ENCODE measurements at places on chromosomes 13 and 19.

DNA sequence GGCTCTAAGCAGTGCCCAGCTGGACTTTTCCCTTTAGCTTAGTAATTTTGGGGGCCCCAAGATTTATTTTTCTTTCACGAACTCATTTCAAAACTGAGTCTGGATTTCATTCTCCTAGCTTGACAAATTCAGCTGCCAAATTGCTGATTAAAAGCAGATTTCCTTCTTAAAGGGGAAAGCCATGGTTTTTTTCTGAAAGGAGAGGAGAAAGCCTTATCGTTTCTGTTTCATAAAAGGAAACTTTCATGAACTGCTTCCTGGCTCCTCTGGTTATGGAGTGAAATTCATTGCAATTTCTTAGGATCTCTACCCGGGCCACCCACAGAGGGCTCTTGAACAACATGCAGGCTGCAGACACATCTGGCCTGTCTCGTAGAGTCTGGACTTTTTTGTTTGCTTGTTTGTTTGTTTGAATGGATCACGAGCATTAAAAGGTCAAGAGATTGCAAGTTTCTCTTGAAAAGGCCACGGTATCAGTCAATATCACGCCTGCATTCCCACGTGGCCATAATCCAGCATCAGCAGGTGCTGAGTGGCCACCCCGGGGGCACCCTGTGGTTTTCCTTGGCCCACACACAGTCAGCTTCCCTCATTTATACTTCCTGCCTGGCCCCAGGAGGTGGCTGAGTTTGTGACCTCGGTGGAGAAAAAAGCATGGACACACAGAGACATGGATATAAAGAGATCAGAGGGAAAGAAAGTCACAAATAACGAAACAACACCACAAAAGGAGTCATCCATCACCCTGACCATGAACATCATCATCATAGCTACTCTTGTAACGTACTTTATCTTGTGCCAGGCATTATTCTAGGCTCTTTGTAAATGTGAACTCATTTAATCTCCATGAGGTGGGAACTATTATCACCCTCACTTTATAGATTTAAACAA, 10.5 kb upstream of the KLK4 start:
- no peak for DNase-seq

DNA sequence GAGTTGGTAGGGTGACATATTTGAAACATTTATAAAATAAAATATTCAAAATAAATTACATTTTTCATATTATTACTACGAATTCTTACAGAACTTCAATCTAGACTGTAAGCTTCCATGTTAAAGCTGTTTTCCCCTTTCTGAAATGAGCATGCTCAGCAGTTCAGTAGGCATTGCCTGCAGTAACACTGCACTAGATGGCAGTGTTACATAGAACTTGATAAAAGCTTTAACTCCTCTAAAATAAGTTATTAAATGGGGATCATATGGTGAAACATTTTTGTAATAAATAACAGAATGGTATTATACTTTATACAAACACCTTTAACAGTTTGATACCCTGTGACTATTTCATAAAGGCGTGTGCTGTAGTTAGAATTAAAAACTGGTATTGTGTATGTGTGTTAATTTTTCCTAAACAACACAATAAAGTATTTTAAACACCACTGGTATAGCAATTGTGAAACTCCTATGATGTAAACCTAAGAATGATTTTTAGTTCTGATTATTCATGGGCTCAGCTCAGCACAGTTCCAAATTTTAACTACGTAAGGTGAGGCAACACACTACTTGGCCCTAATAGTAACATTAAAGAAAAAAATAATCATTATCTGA, 11.6 kb upstream of the GPR18 start:
- no peak for DNase-seq

GRCh38 chr19:3618144-3618810, 8.3 kb downstream of the CACTIN start:
- DNase-seq, result no peak

GRCh38 chr19:10929402-10929794, 787 bp downstream of the TIMM29 start:
- no peak for DNase-seq

DNA sequence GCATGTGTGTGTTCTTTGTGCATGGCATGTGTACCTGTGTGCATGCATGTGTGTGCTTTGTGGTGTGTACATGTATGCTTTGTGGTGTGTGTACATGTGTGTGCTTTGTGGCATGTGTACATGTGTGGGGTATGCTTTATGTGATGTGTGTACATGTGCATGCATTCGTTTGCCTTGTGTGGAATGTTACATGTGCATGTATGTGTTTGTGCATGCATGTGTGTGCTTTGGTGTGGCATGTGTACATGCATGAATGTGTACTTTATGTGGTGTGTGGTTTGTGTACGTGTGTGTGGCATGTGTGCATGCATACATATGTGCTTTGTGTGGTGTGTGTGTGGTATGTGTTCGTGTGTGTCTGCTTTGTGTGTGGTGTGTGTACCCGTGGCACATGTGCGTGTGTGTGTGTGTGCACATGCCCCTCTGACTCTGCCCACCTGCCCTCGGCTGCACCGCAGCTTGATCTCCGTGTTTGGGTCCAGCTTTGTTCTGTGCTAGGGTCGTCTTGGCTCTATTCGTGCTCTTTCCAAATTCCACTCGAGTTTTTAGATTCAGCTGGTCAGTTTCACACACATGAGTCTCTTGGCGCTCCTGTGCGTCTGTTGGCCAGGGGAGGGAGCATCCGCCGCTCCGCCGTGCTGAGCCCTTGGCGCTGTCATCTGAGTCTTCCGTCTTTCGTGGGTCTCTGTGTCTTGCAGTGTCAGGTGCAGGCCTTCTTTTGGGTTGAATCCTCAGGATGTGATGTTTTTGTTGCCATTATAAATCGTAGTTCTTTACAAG, 46.5 kb upstream of the TFDP1 start:
- no peak for DNase-seq

- no peak for DNase-seq
These were observed 33.0 kb upstream of the TPM4 start for GRCh38 chr19:16043156-16043757.

GRCh38 chr13:38763446-38764381, 76.8 kb downstream of the FREM2 start:
- DNase-seq, result no peak

DNA sequence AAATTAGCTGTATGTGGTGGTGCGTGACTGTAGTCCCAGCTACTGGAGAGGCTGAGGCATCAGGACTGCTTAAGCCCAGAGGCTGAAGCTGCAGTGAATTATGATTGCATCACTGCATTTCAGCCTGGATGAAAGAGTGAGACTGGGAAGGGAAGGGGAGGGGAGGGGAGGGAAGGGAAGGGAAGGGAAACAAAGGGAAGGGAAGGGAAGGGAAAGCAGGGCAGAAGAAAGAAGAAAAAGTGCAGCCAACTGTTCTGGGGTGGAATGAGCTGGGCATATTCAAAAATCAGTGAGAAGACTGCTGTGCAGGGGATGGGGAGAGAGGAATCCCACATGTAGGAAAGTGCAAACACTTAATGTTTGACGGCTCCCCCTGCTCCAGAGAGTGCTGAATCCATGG, 905.5 kb downstream of the UQCRFS1 start:
- DNase-seq, result no peak

- no peak for DNase-seq
These were observed 13.1 kb downstream of the INSR start for GRCh38 chr19:7280940-7281666.

- DNase-seq, result no peak
These were observed 519 bp downstream of the PTPRS start for GRCh38 chr19:5339950-5340636.

DNA sequence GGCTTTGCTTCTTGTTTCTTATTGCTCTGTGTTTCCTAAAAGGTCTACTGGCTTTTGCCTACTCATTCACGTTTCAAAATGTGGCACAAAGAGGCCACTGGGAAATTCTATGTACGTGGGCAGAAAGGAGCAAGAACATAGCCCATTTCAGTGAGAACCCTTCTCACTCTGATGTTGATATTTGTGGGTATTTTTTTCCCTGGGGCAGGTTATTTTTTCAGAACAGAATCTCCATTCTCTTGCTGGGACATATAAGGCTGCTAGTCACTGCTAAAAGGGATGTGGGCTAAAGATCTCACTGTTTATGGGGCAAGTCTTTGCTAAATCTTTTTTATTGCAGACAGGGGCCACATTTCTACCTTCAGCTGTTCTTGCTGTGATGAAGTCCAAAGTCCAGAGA, 27.1 kb downstream of the EDNRB start:
- no peak for DNase-seq

DNA sequence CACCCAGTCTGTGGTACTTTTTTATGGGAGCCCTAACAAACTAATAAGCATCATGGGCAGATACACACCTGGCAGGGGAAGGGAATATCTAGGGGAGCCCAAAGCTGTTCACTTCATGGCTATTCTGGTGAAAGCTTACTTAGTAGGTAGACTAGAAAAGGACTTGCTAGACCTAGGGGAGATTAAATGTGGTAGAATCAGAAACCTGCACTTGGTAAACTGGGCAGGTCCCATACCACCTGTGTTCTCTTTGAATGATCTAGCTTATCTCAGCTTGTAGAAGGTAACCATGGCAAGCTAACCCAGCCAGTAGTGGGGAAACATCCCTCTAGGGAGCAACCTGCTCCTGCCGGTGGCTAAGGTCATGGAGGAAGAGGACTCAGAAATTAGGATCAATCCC, 113.9 kb upstream of the TMTC4 start:
- DNase-seq, result no peak

DNA sequence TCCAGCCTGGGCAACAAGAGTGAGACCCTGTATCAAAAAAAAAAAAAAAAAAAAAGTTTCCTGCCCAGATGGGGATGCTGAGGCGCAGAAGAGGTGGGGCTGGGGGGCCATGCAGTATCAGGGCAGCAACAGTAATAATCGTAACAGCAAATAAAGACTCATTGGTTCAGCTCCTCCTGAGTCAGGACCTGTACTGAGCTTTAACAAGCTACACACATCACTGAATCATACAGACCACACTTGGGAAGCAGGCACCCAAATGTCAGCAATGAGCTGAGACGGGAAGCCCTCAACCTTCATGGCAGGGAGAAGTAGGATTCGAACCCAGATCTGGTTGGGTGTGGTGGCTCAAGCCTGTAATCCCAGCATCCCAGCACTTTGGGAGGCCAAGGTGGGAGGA, 10.6 kb upstream of the DPF1 start:
- no peak for DNase-seq

GRCh38 chr13:27419328-27419727, 5.1 kb upstream of the GTF3A start:
- no peak for DNase-seq

DNA sequence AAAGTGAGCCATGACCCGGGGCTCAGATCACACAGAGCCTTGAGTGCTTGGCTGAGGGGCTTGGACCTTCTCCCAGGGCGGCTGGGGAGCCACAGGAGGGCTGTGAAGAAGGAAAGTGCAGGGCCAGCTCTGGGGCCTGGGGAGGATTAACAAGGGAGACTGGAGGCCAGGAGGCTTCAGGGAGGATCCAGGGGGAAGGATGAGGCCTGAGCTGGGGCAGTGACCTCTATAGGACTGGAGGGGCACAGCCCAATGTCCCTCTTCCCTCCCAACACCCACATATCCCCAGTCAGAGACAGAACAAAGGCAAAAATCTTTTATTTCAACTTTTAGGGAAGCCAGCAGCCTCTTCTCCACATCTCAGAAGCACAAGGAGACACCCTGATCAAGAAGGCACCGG, 4.7 kb upstream of the SLC17A7 start:
- no peak for DNase-seq

DNA sequence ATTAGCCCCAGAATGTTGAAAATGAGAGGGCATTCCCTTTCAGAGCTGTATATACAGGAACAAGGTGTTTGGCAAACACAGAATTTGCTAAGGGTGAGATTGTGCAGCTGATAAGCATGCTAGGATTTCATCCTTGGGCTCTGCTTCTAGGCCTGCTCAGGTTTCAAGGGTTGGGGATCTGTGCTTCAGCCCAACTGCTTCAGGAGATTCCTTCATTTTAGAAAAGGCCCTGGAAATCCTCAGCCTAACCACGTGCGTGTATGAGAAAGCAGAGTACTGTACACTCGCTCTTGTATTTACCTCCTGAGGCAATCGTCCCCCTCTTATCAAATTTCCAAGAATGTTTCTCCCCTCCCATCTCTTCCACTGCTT, 291.6 kb upstream of the ARGLU1 start:
- no peak for DNase-seq

- DNase-seq, result peak; percentile 0
These were observed 460.3 kb upstream of the KLHL1 start for GRCh38 chr13:70568571-70568970.

Data from BJ (cell line).